ENCODE measurements at places on chromosomes 11 and 22. TPM values are rescaled to one million over a fixed set of nuclear protein-coding genes. Genes with fewer than 3 reads are reported as not detected.

GRCh38 chr22:32265882-32266767 lies 11.0 kb upstream of the SLC5A4 start:
- H3K27ac ChIP-seq, result no peak overlapping the region
- no peak overlapping the region for H3K4me3 ChIP-seq
- H3K36me3 ChIP-seq, result no peaks in the 10 kb centered on the region
- no peak for DNase-seq
- no peaks in the 10 kb centered on the region for H3K4me1 ChIP-seq

GRCh38 chr11:123371506-123372297 lies 58.4 kb upstream of the GRAMD1B start:
- H3K27ac ChIP-seq, result no peak overlapping the region
- no peaks in the 10 kb centered on the region for H3K27me3 ChIP-seq
- H3K4me3 ChIP-seq, result no peak overlapping the region
- no peak for DNase-seq

DNA sequence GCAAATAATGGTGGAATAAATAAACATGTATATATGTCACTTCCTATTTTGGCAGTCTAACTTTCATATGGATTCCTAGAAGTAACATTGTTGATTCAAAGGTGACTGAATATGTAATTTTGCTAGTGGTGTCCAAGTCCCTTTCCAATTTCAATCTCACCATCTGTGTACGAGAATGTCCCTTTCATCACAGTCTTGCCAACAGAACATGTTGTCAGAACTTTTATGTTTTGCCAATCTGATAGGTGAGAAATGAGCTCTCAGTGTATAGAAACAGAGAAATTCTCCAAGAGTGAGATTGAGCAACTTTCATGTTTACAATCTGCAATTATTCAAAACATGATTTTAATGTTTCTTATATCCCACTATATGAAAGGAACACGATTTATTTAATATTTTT lies 167.5 kb downstream of the CNTN5 start:
- no peaks in the 10 kb centered on the region for H3K27me3 ChIP-seq
- H3K27ac ChIP-seq, result no peak overlapping the region
- no peak overlapping the region for H3K4me3 ChIP-seq
- DNase-seq, result no peak

GRCh38 chr11:23497040-23497439 lies 636.8 kb upstream of the CCDC179 start:
- H3K4me3 ChIP-seq, result no peak overlapping the region
- no peaks in the 10 kb centered on the region for H3K36me3 ChIP-seq
- no peaks in the 10 kb centered on the region for H3K27me3 ChIP-seq
- H3K4me1 ChIP-seq, result no peaks in the 10 kb centered on the region
- DNase-seq, result no peak

DNA sequence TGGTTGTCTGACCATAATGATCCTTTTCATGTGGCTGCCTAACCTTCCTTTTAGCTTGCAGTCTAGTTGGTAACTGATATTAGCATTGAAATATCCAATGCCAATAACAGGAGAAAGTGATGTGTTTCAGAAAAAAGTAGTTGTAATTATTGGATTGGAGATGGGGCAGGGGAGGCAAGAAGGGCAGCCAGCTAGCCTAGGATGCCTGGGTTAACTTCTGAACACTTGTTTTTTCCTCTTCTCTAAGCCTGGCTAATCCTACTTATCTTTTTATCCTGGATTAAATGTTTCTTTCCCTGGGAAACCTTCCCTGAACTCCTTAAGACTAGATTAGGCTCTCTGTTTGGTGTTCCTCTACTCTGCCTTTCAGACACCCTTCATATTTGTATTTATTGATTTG lies 380.2 kb downstream of the TMEM135 start:
- H3K4me3 ChIP-seq, result no peak overlapping the region
- DNase-seq, result no peak
- H3K36me3 ChIP-seq, result no peaks in the 10 kb centered on the region
- no peak overlapping the region for H3K27ac ChIP-seq

GRCh38 chr11:124867700-124868099 lies 2.5 kb downstream of the ROBO3 start:
- no peak for DNase-seq
- no peak overlapping the region for H3K27ac ChIP-seq
- peaks cover 18% of the 10 kb centered on the region for H3K4me1 ChIP-seq
- peaks cover 90% of the 10 kb centered on the region for H3K27me3 ChIP-seq

GRCh38 chr11:9943386-9944110 lies 279.7 kb downstream of the SWAP70 start:
- no peak for DNase-seq
- H3K27me3 ChIP-seq, result no peaks in the 10 kb centered on the region
- peak overlapping the region; percentile 54 for H3K27ac ChIP-seq
- no peaks in the 10 kb centered on the region for H3K36me3 ChIP-seq
- no peaks in the 10 kb centered on the region for H3K4me1 ChIP-seq

SCGB2A2 gene
- 2,173 TPM for total RNA-seq

UBQLNL gene
- total RNA-seq, result 2.3 TPM

DNA sequence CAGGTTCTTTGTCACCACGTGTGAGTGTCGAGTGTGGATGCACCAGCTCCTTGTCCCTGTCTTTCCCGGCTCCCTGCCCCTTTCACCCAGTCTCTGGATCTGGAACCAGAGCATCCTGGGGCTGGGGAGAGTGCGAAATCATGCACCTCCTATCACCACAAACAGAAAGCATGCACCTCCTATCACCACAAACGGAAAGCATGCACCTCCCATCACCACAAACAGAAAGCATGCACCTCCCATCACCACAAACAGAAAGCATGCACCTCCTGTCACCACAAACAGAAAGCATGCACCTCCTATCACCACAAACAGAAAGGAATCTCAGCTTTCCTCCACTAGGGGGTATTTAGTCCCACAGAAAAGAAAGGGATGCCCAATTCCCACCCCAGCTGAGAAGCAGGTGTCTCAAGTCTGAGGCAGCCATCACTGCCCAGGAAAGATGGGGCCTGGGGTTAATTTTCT lies 5.9 kb upstream of the GLB1L3 start:
- H3K4me1 ChIP-seq, result no peaks in the 10 kb centered on the region
- no peak for DNase-seq
- no peaks in the 10 kb centered on the region for H3K27me3 ChIP-seq
- no peak overlapping the region for H3K27ac ChIP-seq
- no peaks in the 10 kb centered on the region for H3K36me3 ChIP-seq

GRCh38 chr11:2301631-2302305 lies at the start of the genes C11orf21 and TSPAN32:
Gene C11orf21 (minus strand): TSS chr11:2301918. CDS start chr11:2301808, 110 bp downstream.
Gene TSPAN32 (plus strand): TSS chr11:2302013. CDS start chr11:2302150, 137 bp downstream.
- H3K4me1 ChIP-seq, result no peaks in the 10 kb centered on the region
- peak; percentile 25 for DNase-seq
- H3K27me3 ChIP-seq, result no peaks in the 10 kb centered on the region
- no peaks in the 10 kb centered on the region for H3K36me3 ChIP-seq
- H3K4me3 ChIP-seq, result peak within 1 kb of the TSS; percentile 8

DNA sequence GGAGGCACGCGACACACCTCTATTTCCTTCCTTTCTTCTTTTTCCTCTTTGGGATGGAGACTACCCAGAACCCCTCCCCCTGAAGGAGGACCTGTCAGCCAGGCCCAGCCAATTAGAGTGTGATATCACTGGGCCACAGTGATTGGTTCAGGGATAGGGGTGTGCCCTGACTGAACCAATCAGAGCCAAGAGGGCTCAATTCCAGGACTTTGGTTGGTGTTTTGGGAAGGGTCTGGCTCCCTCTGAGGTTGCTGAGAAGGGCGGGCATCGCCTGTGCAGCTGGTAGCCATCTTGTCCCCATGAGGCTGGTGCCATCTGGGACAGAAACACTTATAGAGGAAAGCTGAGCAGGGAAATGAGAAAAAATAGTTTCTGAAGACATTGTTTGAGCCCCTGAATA lies 71.4 kb downstream of the CHST1 start:
- H3K4me3 ChIP-seq, result no peak overlapping the region
- no peaks in the 10 kb centered on the region for H3K27me3 ChIP-seq
- H3K36me3 ChIP-seq, result no peaks in the 10 kb centered on the region

TMEM45B gene
- 11.8 TPM for total RNA-seq

APOL3 gene
- 130 TPM for total RNA-seq

GRCh38 chr11:118396097-118396501 lies 5.3 kb upstream of the ATP5MG start:
- no peak for DNase-seq
- H3K27ac ChIP-seq, result no peak overlapping the region
- H3K4me1 ChIP-seq, result no peaks in the 10 kb centered on the region
- H3K4me3 ChIP-seq, result no peak overlapping the region
- peaks cover 9% of the 10 kb centered on the region for H3K36me3 ChIP-seq

GRCh38 chr11:116339306-116340098 lies 433.3 kb downstream of the BUD13 start:
- no peaks in the 10 kb centered on the region for H3K27me3 ChIP-seq
- no peaks in the 10 kb centered on the region for H3K36me3 ChIP-seq
- H3K4me1 ChIP-seq, result no peaks in the 10 kb centered on the region
- H3K4me3 ChIP-seq, result no peak overlapping the region
- no peak overlapping the region for H3K27ac ChIP-seq
- no peak for DNase-seq

DNA sequence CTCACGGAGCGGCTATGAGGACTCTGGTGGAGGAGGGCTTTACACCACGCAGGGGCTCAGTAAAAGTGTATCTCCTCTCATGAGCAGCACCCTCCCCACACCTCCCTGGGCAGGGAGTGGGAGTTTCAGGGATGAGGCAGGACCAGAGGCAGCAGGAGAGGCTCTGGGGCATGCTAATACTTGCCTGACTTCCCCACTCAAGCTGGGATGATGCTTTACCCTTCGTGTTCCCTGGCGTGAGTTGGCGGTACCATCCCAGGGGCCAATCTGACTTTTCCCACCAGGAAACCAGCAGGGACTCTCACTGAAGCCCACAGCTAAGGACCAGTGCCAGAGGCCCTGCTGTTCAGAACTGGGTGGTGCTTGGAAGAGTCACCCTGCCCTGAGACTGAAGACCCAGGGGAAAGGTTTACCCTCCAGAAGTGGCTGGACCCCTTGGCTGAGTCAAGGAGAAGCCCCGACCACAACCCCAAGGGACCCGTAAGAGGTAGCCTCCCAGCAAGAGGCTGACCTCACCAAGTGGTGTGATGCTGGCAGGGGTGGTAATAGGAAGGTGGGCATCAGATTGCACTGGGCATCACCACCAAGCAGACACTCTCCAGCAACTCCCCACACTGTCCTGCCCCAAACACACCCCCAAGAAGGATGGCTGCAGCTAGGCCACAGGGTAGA lies 65.6 kb downstream of the THAP12 start:
- H3K27me3 ChIP-seq, result no peaks in the 10 kb centered on the region
- no peak overlapping the region for H3K4me3 ChIP-seq
- H3K36me3 ChIP-seq, result no peaks in the 10 kb centered on the region
- no peaks in the 10 kb centered on the region for H3K4me1 ChIP-seq
- DNase-seq, result no peak
- H3K27ac ChIP-seq, result no peak overlapping the region

DNA sequence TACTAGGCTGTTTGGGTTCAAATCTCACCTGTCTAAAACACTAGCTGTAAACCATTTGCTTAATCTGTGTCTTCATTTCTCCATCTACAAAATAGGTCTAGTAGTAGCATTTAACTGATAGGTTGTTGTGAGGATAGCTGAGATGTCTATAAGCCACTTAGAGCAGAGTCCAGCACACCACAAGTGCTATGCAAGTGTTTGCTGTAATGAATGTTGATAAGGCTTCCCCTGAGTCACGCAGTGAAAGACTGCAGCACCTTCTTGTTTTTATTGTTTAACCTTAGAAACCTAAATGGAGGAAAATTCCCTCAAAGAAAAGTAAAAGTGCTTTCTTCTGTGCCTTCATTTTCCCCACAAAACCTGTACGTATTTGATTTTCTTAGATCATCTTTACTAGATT lies 23.1 kb upstream of the LDHA start:
- no peak overlapping the region for H3K27ac ChIP-seq
- no peaks in the 10 kb centered on the region for H3K4me1 ChIP-seq
- DNase-seq, result no peak
- no peaks in the 10 kb centered on the region for H3K36me3 ChIP-seq
- no peak overlapping the region for H3K4me3 ChIP-seq
- no peaks in the 10 kb centered on the region for H3K27me3 ChIP-seq

Data from breast epithelium (tissue), 4 donors.